Omental fat pad (tissue), 4 donors: ENCODE measurements at places on chromosomes 3 and 15. TPM values are rescaled to one million over a fixed set of nuclear protein-coding genes. Genes with fewer than 3 reads are reported as not detected.

DNA sequence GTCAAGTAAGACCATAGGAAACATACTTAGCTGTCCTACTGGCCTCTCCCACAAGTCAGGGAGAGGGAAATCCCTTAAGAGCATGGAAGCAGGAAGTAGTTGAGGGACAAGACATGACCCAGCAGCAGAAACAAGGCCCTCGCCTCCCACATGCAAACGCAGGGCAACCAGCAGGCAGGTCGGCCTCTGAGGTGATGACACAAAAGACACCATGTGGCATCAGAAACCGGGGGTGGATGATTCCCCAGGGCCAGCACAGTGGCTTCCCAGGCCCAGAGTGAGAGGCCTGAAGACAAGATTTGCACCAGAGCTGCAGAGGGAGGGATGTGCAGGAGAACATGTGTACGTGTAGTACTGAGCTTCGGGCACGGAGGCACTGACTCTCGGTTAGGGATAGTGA is 26.3 kb downstream of the PXYLP1 start:
- DNase-seq: no peak

GRCh38 chr3:113285226-113285625 is 73.9 kb downstream of the BOC start:
- DNase-seq: no peak

DNA sequence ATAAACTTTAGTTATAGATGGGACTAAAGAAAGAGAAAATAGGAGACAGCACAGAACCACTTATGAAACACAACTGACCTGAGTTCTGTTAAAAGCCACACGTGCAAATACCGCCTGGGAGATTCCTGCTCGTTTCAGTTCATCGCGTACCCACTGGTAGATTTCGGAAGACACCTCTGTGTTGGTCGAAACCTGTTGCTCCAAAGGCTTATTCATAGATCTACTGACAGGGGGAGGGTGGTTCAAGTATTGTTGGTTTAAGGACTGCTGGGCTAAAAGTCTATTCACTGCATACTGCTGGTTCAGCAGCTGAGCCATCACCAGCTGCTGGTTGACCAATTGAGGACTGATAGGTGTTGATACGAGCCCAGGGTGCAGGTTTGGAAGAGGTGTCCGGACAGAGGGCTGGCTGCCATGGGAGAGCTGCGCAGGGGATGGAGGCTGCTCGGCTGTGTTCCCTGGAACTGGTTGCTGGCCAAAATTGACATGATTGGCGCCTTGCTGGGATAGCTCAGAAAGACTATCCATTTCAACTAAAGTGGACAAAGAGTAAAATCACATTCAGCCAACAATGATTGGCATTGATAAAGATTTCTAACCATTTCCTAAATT is 30.6 kb downstream of the SATB1 start:
- no peak for DNase-seq

DNA sequence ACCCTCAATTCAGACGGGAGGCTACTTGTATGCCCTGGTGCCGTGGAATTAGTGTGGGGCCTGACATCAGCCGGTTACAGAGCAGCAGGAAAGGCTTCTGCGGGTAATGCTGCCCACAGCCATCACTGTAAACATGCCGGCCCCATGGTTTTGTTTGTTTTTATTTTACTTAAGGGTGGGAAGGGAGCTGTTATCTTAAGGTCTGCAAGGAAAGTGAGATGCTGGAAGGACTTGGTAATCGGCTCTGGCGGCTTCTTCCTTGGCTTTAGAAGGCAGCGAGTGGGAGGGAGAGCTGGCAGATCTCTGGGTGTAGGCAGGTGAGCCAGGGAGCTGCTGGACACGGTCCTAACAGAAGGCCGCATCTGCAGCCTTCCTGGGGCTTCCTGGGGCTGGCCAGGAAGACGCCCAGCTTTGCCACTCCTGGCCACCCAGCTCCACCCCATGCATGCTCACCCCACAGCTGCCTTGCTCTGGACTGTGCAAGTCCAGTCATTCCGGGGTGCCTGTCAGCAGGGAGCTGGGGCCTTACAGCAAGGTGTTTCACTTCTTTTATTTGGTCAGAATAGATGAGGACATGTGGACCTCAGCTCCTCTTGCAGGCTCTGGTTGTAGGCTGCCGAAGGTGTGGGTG is 54.1 kb upstream of the FURIN start:
- no peak for DNase-seq

DNA sequence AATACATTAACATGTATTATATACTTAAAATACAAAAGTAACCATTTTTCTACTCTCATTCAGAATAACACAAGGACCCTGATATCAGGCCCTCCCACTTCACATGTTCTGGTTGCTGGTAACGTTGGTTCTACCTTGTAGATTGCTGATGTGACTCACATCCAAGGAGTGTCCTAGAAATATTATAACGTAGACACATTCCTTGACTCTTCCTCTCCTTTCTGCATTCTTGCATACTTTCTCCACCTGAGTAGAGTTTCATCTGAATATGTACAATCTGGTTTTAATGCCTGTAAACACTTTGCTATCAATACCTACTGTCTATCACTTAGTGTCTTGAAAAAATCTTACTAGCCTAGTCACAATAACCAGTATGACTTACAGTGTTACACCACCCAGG is 35.0 kb upstream of the NEDD4 start:
- DNase-seq: no peak

GRCh38 chr3:172561897-172562640 is 38.8 kb upstream of the TNFSF10 start:
- DNase-seq: no peak

DNA sequence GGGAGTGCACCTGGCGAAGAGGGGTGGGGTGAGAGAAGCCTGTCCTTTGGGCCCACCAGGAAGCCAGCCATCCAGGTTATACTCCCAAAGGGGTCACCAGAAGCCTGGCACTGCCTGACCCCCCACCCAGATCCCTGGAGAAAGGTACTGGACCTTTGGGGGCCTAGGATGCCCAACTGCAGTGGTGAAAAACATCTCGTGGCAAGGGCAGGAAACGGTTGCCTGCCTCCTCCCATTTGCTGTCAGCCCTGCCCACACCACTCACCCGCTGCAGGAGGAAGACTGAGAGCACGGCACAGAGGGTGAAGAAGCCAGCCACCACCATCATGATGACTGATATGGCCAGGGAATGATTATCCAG is 2.2 kb upstream of the ULK3 start:
- DNase-seq: no peak

- DNase-seq: no peak
Measured at GRCh38 chr3:58874795-58875194, 175.0 kb downstream of the CFAP20DC start.

GRCh38 chr15:84810073-84810840 is 6.9 kb upstream of the ALPK3 start:
- DNase-seq: no peak

Gene VPS18
- 32.9 TPM for total RNA-seq

Gene ROPN1
- not detected for total RNA-seq

Gene C15orf62
- total RNA-seq: not detected

Gene GP5
- total RNA-seq: not detected

Gene CLCN2
- total RNA-seq: 8.4 TPM

Gene NUTM1
- total RNA-seq: not detected

GRCh38 chr3:194983121-194983520 is 287.8 kb downstream of the XXYLT1 start:
- DNase-seq: no peak

- no peak for DNase-seq
Measured at GRCh38 chr3:13620281-13620680, 71.4 kb downstream of the FBLN2 start.

Gene SEC22C
- total RNA-seq: 46.0 TPM

Gene CLK3
- total RNA-seq: 153 TPM

Gene ABTB1
- total RNA-seq: 32.6 TPM

Gene TNFSF10
- total RNA-seq: 156 TPM

Gene CLDN18
- total RNA-seq: not detected

Gene SLC30A4
- total RNA-seq: 12.6 TPM

DNA sequence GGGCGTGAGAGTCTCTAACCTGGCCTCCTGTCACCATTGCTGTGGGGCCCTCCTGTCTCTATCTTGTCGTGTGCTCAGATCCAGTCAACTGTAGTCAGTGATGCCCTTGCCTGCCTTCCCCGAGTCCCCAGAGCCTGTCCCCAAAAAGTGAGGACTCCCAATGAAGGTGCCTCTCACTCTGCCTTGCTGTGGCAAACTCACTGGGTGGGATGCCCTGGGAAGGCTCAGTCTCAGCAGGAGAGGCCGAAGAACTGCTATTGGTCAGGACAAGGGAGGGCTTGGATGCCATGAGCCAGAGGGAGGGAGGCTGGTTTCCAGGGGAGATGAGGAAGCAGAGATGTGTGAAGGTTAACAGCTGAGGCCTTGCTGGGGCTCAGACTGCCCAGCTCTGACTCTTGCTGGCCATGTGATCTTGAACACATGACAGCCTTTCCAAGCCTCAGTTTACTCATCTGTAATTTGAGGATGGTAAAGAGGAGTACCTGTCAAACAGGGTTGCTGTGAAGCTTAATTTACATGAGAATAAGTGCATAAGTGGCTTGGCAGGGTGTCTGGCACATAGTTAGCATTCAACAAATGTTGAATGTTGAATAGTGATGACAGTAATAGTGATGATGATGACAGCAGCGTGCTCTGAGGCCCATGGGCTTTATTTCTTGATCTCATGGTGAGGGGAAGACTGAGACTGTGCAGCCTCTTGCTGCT is 8.2 kb downstream of the KY start:
- no peak for DNase-seq

GRCh38 chr15:63110428-63111026 is 11.1 kb upstream of the LACTB start:
- no peak for DNase-seq

Gene ALG1L2
- not detected for total RNA-seq

GRCh38 chr15:78654272-78654671 is 13.3 kb upstream of the CHRNB4 start:
- DNase-seq: no peak

Gene KLF15
- total RNA-seq: 55.1 TPM

GRCh38 chr3:177213801-177214535 is 16.7 kb upstream of the TBL1XR1 start:
- no peak for DNase-seq

DNA sequence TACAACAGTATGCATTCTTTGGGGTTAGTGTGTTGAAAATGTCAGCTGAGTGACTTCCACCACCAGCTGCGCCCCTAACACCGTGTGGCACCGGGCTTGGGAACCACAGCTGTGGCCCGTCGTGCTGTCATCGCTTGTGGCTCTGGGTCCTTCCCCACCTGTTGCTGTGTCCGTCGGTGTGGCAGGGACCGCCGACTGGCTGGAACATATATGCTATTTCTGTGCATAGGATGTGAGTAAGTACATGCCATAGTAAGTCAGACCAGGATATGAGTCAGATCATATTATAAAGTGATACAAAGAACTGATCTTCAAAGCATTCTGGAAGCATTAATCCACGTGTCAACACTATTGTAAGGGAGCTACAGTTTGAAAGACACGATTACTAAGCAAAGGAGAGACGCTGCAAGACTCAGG is 31.9 kb downstream of the EHD4 start:
- no peak for DNase-seq

GRCh38 chr3:129622933-129623332 is 16.5 kb upstream of the PLXND1 start:
- no peak for DNase-seq

DNA sequence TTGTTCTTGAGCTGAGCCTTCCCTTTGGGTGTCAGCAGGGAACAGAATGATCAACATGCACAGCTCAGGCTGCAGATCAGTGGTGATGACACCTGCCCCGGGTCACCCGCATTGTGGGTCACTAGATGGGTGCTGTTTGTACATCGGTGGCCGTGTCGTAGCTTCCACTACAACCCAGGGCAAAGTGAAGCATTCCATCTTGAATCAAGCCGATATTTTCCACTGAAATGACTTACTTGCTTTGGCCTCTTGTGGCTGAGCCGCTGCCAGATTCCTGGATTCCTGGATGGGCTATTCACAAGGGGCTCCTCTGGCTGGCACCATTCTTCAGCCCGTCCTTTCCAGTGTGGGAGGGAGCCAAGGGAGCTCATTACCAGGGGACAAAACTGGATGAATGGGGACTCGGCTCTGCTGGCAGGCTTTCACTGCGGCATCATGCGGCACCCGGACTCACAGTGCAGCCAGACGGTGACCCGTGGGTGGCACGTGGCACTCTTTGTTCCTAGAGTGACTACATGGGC is 65.6 kb downstream of the SLCO3A1 start:
- DNase-seq: no peak

GRCh38 chr3:14991818-14992612 is 44.6 kb downstream of the NR2C2 start:
- DNase-seq: no peak

GRCh38 chr3:183826448-183827250 is 1.3 kb upstream of the MAP6D1 start:
- DNase-seq: no peak

GRCh38 chr3:134665243-134665642 is 14.4 kb upstream of the KY start:
- no peak for DNase-seq

- no peak for DNase-seq
Measured at GRCh38 chr3:4680871-4681300, 187.7 kb downstream of the ITPR1 start.

Gene LYSMD2
- total RNA-seq: 19.7 TPM

- DNase-seq: no peak
Measured at GRCh38 chr3:191362037-191362436, 31.7 kb upstream of the UTS2B start.

Gene ZNF35
- total RNA-seq: 17.2 TPM
